GM20000 (cell line): ENCODE measurements at places on chromosomes 12 and 14.

DNA sequence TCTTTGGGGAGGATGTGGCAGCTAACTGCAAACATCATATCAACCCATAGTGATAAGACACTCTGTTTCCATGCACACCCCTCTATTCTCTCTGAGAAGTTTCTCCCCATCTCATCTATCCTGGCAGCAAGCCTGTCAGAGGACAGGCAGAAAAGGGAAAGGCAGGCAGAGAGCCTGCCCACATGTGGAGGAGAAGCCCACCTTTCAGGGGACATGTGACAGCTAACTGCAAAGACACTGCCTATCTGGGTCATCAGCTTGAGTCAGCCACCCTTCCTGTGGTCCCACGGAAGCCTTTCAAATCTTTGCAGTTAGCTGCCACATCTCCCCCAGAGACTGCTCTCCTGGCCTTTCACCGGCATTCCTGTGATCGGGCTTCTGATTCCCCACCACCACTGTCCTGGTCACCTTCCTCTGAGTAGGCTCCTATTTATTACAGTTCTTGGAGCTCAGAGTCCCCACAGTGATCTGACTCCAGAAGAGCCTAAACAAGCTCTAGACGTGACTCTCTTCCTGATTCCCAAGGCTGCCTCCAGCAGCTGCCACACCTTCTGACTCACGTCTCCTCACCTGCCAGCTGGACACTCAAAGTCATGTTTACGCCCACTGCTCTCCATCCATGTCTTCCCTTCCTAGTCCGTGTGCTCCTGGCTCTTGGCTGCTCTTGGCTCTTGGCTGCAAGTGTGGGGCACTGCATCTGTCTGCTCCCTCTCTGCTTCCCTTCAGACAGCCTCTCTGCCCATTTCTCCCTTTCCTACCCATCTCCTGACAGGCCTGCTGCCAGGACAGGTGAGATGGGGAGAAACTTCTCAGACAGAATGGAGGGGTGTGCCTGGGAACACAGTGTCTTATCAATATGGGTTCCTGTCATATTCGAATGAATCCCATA is 7.5 kb upstream of the KRT1 start:
- DNase-seq = no peak

DNA sequence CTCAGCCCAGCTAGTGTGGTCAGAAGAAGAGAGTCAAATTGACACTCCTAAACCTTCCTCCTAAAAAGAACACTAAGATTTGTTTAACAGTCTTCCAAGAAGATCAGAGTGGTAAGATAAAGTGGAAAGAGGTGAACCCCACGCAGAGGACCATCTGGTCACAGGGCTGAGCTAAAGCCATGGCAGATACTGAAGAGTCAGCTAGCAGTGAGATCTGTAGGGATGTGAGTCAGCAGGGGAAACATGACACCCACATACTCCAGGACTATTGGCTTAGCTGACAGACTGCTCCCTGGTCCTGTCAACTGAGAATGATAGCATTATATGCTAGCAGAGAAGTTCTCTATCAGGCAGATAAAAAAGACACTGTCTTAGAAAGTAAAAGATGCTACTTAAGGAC is 269.4 kb upstream of the ALG10 start:
- no peak for DNase-seq

GRCh38 chr12:7060353-7060954 is at the start of gene C1S:
Gene C1S (plus strand): TSS chr12:7060718. CDS start chr12:7061913, 1,195 bp downstream.
- DNase-seq = no peak

DNA sequence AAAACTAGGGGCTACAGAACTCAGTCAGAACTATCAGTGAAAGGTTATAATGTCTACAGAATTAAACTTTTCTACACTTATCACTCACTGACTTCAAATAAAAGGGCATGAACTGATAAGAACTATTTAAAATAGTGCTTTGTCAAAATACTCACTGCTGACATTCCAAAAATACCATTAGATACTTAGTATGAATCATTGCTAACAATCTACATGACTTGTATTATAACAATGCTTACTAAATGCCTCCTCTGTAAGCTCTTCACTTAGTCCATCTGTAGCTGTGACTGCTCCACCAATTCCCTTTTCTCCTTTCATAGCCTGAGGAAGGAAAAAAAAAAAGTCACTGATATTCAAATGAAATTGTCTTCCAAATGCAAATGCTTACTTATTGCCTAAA is 17.0 kb downstream of the NFYB start:
- DNase-seq = no peak

DNA sequence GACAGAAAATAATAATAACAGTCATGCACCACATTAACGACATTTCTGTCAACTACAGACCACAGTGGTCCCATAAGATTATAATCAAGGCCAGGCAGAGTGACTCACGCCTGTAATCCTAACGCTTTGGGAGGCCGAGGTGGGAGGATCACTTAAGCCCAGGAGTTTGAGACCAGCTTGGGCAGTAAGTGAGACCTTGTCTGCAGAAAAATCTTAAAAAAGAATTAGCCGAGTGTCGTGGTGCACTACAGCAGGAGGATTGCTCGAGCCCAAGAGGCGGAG is 8.6 kb downstream of the NAB2 start:
- DNase-seq = no peak

DNA sequence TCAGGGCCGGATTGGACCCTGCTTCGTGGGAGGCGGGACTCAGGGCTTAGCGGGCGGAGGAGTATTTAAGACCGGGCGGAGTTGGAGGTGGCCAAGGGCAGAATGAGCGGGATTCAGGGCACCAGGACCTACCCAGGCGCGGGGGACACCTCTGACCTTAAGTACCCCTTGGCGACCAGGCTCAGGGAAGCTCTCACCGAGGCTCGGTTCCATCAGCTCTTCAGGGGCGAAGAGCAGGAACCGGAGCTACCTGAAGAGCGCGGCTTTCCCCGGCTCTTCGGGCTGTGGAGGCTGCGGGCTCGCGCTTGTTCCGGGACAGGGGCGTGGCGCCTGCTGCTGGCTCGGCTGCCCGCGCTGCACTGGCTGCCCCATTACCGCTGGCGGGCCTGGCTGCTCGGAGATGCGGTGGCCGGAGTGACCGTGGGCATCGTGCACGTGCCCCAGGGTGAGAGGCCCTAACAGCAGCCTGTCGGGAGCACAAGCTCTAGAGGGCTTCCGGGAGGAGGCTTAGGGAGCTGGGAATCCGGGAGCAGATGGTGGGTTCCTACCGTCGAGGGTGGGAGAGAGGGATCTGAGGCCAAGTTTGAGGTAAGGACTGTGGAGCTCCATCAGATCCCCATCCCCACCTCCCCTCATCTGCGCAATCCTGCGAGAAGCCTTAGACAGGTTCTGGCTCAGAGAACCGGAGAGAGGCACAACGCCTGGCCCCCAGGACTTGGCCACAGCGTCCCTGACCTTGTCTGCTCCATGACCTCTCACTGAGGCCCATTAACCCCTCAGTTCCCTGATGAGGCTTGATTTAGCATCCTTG is 8.4 kb downstream of the ARHGEF25 start:
- DNase-seq = peak; percentile 43

- DNase-seq = no peak
Measured at GRCh38 chr14:61749264-61749663, 13.0 kb upstream of the SNAPC1 start.

GRCh38 chr12:42299392-42300308 is 26.2 kb downstream of the ZCRB1 start:
- peak; percentile 55 for DNase-seq

GRCh38 chr14:99250636-99251208 is 21.3 kb downstream of the BCL11B start:
- no peak for DNase-seq

GRCh38 chr12:121287267-121287954 is 9.1 kb downstream of the CAMKK2 start:
- DNase-seq = no peak

DNA sequence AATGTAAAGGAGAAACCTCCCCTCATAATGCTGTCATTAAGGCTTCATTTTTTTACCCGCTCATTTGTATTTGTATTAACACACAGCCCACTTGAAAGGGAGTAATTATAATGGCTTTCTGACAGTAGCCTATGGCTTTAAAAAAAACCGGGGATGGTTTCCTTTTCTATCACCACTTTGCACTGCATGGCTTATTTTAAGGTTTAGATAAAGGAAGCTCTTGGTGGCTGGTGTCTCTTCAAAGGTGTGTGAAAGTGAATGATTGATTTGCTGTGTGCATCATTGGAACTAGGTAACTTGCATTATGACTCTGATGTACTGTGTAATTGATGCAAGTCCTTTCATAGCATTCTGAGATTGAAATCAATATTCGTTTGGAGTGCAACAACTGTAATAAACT is 80.7 kb downstream of the NPAS3 start:
- no peak for DNase-seq

DNA sequence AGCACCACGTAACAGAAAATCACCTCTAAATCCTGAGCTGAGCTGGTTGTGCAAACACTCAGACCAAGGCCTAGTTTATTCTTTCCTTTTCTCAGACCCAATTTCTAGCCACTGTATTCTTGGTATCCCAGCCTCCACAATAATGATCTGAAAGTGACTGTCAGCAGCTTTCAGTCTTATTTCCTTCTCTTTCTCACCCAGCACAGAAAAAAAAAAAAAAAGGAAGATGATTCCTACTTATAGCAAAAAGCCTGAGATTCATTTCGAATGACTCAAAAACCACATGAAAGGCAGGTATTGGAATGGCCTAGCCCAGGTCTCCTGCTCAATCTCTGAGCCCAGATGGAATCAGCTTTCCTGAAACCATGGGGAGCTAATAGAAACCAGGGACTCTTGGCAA is 298.6 kb upstream of the PPFIA2 start:
- no peak for DNase-seq

DNA sequence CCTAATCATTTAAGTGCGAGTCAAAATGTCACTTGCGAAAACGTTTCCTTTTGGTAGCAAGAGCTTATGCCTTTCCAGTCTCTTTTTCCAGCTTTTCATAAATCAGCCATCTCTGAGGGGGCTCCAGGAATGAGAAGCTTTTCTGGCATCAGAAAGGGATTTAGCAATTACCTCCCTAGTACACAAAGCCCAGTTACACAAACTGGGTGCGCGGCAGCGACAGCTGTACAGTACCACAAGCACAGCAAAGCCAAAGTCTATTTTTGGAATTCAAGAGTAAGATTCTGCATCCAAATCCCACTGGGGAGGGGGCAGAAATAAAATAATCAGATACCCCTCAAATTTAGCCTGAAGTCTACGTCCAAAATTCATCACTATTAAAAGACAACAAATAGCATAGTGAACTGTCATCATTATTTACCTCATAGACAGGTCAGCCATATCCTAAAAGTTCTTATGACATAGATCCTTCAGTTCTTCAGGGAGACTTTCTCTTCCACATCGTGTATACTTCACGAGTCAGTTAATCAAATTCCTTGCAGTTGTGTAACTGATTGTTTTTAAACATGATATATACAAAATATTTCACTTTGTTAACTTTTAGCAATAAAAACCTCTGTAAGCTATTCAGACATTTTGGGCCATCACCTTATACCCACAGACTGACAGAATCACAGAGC is 150.8 kb downstream of the TTC7B start:
- no peak for DNase-seq

DNA sequence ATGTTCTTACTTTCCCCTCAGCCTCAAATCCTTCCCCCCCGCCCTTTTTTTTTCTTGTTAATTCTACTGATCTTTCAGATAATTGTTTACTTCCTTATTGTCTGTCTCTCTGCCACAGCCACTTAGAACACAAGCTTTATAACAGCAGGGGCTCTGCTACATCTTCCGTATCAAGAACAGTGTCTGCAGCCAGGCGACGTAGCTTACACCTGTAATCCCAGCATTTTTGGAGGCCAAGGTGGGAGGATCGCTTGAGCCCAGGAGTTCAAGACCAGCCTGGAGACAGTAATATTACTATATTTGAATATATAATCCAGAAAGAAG is 5.4 kb downstream of the SOS2 start:
- DNase-seq = no peak
